ENCODE measurements at places on chromosomes 2 and 18.

DNA sequence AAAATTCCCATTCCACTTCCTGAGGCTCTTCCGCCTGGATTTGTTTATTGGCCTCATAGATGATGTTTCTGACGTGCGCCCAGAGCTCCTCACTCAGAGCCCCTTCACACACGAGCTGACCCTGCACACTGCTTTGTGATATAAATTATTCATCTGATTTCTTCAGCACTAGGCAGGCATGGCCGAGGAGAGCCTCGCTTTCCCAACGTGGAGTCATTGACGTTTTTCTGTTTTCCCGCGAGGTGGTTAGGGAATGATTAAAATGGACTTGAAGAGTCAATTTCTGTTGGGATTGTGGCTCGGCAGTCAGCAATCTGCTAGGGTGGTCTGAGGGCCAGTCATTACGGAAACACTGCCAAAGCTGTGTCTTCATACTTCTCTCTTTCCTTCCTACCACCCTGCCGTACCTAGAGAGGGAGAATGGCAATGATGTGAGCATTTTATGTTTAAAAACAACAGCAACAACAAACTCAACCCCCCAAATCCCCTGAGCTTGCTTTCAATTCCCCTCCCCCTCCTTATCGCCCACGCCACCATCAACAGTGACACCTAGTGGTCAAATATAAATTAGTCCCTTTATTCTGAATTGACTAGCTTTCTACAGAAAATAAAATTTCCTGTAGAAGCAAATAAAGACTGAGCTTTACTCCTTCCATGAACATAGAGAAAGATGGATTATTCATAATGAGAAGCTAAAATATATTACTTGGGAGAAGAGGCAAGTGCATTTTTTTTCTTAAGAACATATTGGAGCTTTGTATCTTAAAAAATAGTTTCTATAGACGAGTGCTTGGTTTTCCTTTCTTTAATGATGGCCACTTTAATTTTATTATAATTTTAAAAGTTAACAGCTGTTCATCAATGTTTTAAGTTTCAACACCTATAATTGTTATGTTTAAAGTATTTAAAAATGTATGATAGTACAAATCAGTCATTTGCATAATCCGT, 285.1 kb downstream of the MTX2 start:
- peak; percentile 72 for DNase-seq

- no peak for DNase-seq
Observed at GRCh38 chr2:66649006-66649405, 214.1 kb downstream of the MEIS1 start.

- no peak for DNase-seq
Observed at GRCh38 chr2:236579746-236580315, 10.2 kb downstream of the ACKR3 start.

DNA sequence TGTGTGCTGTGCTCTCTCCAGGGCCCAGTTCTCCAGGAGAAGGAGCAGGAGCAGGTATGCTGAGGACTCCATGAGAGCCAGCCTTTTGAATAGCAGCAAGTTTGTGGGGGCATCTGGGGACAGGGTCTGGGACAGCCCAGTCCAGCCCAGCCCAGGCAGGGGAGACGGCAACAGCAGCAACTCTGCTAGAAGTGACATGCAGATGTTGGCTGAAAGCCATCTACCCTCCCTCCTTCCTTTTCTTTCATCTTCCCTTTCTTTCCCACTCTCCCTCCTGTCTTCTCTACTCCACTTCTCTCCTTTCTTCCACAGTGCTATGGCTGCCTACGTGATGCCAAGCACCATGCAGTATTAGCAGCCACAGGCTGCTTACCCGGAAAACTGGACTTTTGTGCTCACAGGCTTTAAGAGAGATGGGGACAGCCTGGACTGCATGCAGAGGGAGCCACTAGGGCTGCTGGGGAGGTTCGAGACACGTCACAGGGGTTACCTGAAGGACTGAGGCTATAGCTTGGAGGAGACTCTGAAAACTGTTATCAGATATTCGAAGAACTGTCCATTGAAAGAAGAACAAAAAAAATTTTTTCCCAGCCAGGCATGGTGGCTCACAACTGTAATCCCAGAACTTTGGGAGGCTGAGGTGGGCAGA, 23.8 kb upstream of the YWHAQ start:
- no peak for DNase-seq

DNA sequence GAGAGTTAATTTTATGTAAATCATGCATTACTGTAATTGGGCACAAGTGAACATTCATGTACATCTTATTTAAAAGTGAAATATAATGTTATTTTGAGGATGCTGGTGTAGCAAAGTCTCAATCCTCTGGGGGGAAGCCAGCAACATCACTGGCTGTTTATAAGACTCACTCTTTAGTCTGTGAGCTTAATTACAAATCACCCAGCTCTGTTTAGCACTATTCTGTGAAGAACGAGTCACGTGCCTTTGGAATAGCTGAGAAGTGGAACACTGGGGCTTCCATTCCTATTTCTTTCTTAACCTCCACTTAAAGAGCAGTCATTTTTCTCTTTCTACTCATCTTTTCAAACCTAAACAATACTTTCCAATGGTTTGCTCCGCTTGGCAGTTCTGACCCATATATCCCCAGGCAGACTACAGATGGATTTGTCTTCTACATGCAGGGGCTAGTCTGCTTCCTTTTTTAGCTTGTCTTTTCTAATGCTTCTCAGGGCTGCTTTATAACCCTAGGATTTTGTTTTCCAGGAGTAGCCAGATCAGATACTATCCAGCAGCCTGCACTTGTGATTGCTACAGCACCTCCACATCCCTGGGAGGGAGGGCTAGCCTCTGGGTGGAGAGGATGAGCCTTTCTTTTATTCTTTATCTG, 95.3 kb upstream of the CAVIN2 start:
- DNase-seq = no peak

GRCh38 chr2:42842466-42842865, 50.1 kb upstream of the HAAO start:
- DNase-seq = peak; percentile 54

DNA sequence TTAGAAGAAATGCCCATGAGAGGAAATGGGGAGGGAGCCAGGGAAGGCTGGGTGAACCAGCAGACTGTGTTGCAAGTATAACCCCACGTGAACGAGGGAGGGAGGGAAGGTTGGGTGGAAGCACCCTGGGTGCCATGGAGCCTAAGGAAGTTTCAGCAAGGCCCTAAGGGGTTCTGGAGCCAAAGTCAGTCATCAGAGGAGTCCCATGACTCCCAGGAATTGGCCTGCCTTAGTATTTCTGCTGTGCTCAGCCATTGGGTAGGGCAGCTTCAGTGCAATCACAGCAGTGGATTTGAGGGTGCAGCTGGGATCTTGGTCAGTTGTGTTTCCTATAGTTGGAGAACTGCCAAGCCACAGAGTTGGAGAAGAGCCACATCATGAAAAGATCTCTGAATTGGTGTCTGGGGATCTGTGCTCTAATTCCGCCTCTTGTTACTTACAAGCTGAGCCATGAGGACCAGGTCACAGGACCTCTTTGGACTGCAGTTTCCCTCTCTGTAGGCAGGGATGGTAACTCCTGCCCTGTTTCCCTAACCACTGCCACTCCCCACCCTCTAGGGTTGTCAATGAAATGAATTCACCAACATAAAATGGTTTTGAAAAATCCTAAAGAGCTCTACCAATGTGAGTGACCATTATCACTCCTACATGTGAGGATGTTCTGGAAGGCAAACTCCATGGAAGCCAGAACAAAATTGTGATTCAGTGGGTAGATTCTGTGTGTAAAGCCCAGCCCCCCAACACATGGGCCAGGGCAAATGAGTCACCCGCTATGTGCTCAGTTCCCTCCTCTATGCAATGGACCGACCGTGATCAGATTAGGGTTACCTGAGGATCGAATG, 108.9 kb downstream of the CLIP4 start:
- DNase-seq = peak; percentile 28

GRCh38 chr2:194104687-194105086, 1552.3 kb upstream of the SLC39A10 start:
- DNase-seq = peak; percentile 65

DNA sequence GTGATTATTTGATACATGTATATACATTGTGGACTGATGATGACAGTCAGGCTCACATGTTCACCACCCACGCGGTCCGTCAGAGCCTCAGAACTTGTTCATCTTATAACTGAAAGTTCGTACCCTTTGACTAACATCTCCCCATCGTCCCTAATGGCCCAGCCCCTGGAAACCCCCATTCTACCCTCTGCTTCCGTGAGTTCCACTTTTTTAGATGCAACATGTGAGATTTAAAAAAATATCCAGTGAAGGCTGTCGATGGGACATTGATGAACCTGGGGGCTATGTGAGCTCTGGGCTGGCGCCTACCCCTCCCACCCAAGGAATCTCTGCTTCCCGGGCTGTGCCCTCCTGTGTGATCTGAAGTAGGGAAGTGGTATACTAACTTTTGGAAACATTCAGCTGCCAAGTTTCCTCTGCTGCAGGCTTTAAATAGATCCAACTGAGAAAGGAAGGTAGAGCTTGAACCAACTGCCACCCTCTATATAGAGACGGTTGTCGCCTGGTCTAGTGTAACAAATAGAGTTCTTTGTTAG, 163.8 kb downstream of the FAM210A start:
- no peak for DNase-seq

DNA sequence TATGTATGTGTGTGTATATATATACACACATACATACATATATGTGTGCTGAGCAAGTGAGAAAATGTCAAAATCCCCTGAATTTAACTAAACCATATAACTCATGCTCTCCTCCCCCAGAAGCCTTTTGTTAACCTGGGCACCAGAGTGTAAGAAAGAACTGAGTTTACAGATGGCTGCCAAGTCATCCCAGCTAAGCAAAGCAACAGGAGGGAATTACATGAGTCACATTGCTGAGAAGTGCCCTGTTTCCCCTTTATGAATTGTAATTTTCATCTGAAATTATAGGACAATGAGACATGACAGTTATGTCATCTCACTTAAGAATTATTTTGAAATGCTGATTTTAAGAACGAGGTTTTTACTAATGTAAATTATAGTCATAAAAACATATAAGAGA, 29.9 kb downstream of the SCN7A start:
- DNase-seq = no peak

- DNase-seq = no peak
Observed at GRCh38 chr2:69888451-69888850, 5.3 kb upstream of the SNRNP27 start.
